ENCODE measurements at places on chromosomes 11 and 22.

DNA sequence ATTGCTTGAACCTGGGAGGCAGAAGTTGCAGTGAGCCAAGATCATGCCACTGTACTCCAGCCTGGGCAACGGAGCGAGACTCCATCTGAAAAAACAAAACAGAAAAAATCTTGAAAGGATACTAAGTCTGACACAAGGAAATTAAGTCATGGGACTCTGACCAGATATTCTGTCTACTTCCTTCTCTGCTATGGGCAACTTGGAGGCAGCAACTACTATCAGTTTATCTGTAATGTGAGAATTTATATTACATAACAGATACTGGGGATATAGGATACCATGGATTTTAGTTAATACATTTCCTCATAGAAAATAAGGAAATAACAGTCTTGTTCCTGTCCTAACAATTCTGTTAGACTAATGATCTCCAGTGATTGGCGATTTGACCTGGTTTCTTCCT is 1.6 kb upstream of the SGSM3 start:
- DNase-seq, result no peak

DNA sequence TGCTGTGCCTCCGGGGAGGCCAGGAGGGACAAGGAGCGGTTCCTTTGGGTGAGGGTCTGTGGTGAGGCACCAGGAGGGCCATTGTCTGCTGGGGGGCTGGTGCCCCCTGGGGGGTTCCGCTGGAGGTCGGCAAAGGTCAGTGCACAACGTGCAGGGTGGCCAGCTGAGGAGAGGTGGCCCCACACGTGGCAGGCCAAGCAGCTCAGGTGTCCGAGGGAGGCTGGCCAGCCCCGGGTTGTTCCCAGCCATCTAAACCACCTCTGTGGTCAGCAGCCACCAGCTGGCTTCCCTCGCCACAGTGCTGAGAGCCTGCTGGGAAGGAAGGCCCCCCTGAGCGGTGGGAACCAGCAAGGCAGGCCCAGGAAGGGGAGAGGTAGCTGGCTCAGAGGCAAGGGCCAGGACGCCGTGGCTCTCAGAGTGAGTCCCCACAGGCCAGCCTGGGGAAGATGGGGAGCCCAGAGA is 4.2 kb downstream of the TSSC4 start:
- DNase-seq, result no peak

DNA sequence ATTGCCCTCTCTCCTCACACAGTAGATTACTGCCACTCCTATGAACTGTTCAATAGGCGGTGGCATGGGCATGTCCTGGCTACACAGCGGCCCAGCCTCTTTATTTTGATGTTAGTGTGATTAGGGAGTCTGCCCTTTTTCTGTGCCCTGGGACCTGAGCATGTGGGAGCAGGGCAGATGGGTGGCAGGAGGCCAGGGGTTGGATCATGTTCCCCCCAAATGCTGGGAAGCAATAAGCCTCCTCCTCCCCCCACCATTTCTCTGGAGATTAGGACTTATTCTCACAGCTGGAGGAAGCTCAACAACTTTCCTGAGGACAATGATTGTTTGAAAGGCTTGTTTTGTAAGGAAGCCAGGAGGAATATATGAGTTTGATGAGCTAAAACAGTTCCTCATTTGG is 848 bp downstream of the HEPN1 start:
- DNase-seq, result no peak

DNA sequence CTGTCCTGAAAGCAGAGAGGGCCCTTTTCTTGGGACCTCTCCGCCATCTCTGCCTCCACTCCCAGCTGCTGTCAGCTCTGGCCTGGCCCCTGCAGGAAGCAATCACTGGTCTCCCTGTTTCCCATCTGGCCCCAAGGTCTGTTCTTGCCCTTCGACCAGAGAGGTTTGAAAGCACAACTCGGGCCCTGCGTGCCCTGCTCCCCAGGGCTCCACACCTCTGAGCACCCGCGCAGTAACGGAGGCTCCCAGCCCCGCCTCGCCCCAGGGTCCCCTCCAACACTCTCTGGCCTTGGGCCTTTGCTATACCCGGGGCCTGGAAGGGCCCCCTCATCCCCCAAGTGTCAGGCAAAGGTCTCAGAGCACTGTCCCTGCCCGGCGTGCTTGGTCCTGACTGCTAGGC is 7.8 kb upstream of the CD81 start:
- no peak for DNase-seq

DNA sequence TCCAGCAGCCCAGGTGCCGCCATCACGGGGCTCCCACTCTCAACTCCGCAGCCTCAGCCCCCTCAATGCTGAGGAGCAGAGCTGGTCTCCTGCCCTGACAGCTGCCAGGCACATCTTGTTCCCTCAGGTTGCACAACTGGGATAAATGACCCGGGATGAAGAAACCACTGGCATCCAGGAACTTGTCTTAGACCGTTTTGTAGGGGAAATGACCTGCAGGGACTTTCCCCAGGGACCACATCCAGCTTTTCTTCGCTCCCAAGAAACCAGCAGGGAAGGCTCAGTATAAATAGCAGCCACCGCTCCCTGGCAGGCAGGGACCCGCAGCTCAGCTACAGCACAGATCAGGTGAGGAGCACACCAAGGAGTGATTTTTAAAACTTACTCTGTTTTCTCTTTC is at the start of gene SAA1:
SAA1 (plus strand) TSS at position 316 of the 400 bp plus-strand sequence. CDS start 624 bp downstream, outside the sequence.
- DNase-seq, result no peak
